Bladder microvascular endothelial cell (primary cell): ENCODE measurements at places on chromosomes 2 and 18. TPM values are rescaled to one million over a fixed set of nuclear protein-coding genes. Genes with fewer than 3 reads are reported as not detected.

Gene HOXD12
- not detected in 2 replicates for total RNA-seq

Gene ANKRD62
- not detected in 2 replicates for total RNA-seq

Gene DNAH6
- under 0.01 TPM in 1 of 2 replicates, not detected in the other for total RNA-seq

Gene LOXHD1
- 0.06 and 0.16 TPM in 2 replicates for total RNA-seq

Gene SLC9A2
- under 0.01 TPM in 2 replicates for total RNA-seq

Gene PRKAG3
- total RNA-seq, result not detected in 2 replicates

Gene HJURP
- total RNA-seq, result 11.0 and 17.2 TPM in 2 replicates

Gene SPDYA
- 0.32 and 1.3 TPM in 2 replicates for total RNA-seq

Gene GDF7
- 0.16 and 162 TPM in 2 replicates for total RNA-seq
